HT-29 (cell line): ENCODE measurements at places on chromosomes 1 and 21. TPM values are rescaled to one million over a fixed set of nuclear protein-coding genes. Genes with fewer than 3 reads are reported as not detected.

The MAPKAPK2 gene
- 41.9 and 50.4 TPM in 2 replicates for total RNA-seq

DNA sequence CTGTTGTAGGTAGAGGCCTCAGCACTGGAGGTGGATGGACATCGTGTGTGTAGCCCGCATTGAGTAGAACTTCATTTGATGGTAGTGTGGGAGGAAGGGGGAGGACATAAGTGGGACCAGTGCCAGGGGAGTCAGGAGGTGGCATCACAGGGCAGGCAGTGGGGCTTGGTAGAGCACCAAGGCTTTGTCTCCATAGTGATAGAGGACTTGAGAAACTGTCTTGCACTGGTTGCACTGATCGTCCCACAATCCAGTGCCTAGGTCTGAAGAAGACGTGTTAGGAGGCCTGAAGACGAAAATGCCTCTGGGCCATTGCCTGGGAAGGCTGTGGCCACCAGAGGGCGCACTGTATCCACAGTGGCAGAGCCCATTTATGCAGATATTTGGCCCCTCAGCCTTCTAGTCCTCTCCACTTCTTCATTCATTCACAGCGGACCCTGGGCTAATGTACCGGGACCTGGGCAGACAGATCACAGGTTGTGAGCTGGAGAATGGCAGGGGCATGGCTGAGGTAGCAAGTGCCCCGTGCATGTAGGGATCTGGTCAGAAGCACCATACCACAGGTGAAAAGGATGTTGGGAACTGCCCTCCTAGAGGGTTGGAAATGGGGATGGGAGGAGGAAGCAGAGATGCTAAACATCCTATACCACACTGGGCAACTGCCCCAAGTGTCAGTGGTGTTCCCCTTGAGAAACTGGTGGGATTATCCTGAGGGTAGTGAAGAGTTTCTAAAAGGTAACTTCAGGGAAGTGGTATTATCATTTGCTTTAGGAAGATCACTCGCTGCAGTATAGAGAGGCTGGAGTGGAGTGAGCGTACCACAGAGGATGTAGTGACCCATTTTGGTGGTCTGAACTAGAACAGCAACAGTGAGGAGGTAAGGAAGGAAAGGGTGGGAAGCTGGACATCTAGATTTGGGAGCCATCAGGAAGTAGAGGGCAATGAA lies 95.3 kb downstream of the PIK3R3 start:
- DNase-seq = peak; percentile 94

DNA sequence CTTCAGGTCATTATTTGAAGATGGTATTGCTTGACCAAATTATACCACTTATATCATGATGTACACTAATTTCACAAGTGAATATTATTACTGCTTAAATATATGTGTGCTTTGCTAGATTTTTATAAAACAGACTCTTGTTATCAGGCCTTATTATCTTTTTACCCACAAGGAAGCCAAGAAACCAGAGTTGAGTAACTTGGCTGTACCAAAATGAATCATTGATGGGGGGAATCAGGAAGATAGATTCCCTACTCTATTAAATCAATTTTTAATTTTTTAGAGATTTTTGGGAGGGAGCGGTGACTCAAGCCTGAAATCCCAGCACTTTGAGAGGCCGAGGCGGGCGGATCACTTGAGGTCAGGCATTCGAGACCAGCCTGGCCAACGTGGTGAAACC lies 16.0 kb upstream of the SCCPDH start:
- no peak for DNase-seq

DNA sequence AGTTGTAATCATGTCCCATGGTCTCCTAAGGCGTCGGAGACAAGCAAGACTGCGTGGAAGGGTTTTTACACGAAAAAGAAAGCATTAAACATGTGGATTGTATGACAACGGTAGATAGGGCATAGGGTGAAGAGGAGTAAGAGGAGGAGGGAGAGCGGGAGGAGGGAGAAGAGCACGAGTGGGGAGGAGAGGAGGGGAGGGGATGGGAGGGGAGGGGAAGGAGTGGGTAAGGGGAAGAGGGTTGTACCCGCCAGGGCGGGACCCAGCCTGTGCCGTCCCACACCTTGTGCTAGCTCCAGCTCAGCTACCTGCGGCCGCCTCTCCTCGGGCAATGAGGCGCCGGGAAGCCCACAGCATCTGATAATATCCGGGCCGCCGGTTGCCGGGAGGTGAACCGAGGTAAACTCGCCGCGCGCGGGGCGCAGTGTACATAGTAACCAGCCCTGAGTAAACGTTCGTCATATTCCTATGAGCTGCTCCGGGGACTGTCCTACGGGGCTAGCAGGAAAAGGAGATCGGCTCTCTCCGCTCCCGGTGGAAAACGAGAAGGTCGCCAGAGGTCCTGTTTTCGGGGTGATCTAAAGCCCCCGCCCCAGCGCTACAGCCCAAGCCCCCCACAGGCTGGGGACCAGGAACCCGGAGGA lies 449 bp upstream of the RCAN3 start:
- DNase-seq = peak; percentile 87

DNA sequence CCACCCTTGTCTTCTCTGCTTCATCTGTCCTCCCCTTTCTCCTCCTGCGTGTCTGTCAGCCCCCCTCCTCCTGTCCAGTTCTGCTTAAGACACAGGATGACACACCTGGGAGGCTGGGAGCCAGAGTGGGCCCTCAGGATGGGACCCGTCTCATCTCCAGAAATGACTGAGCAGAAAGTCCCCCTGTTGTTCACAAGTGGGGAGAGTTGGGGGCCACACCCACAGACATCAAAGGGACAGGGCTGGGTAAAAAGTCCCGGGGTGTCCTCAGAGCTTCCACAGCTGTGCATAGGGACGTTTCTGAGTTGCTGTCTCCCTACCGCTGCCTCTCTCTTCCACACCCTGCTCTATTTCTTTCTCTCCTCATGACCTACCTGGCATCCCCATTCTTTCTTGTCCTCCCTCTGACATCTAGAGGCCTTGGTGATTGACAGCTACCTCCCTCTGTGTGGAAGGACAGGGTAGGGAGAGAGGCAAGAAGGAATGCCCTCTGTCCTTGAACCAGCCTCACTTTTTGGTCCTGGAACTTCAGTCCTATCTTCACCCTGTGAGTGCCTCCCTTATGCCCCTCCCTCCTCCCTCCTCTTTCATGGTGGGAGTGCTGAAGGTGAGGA lies 19.5 kb upstream of the SH2D2A start:
- DNase-seq = no peak

DNA sequence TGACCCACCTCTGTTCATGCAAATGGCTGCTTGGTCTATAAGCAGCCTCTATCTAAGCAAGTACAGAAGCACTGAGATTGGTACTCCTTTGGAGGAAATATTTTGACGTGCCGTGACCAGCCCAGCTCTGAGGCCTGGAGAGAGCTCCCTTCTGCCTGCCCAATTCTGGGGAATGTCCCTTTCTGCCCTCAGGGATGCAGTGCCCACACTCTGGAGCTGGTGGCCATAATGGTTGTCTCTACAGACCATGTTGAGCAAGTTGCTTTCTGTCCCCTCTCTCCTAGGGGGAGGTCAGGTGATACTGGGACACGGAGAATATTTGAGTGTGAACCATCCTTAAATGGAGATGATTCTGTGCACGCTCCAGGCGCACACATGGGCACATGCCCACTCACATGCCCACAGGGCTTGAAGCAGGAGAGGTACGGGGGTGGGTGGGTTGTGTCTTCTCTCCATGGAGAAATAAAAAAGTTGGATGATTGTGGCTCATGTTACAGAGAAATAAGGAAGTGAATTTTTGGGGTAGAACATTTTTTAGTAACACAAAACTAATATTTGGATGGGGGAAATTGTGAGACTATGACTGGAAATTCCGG lies 13.9 kb upstream of the ALPL start:
- no peak for DNase-seq

The UQCRHL gene
- total RNA-seq = 5.5 and 8.0 TPM in 2 replicates

The SIK1 gene
- total RNA-seq = 19.4 and 29.7 TPM in 2 replicates

GRCh38 chr21:28885853-28886177 lies 106.9 kb downstream of the LTN1 start:
- DNase-seq = no peak

- DNase-seq = no peak
Measured at GRCh38 chr1:3904006-3904842, 4.2 kb upstream of the C1orf174 start.

The ANGEL2 gene
- total RNA-seq = 14.1 and 17.0 TPM in 2 replicates

DNA sequence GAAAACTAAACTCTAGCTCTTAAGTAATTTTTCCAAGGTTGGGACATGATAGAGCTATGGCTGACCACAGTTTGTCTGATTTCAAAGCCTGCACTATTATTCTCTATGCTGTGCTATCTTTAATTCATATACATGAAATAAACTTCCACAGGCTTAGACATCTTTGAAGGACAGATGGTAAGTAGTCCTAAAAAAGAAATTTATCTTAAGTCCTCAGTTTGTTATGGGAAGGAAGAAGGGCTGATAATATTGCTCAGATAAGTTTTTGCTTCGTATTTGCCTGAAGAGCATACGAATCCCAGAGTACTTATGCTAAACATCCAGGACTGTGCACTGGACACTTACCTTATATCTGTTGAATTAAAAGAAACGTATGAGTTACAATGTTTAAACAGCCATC lies 39.6 kb downstream of the VCAM1 start:
- DNase-seq = no peak

- DNase-seq = no peak
Measured at GRCh38 chr21:42016364-42016985, 6.3 kb upstream of the ZBTB21 start.

The PRAMEF6 gene
- not detected in 2 replicates for total RNA-seq

The C8B gene
- total RNA-seq = not detected in 2 replicates

The FOXD3 gene
- not detected in 2 replicates for total RNA-seq

The COL24A1 gene
- not detected in 2 replicates for total RNA-seq

DNA sequence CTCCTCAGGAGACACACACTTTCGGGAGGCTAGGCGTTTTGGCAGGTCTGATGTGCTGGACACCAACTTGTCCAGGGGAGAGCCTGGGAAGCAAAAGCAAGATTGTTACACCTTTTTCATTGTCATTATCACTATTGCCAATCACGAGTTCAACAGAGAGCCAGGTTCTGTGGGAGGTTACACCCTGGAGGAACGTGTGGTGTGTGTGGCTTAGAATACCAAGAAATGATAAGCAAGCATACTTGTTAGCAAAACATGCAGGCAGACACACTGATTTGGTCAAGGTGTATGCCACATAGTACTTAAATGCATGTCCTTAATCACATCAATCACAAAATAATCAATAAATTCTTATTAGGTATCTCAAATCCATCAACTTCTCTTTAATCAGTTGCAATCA lies 16.1 kb downstream of the HMGCS2 start:
- DNase-seq = no peak

DNA sequence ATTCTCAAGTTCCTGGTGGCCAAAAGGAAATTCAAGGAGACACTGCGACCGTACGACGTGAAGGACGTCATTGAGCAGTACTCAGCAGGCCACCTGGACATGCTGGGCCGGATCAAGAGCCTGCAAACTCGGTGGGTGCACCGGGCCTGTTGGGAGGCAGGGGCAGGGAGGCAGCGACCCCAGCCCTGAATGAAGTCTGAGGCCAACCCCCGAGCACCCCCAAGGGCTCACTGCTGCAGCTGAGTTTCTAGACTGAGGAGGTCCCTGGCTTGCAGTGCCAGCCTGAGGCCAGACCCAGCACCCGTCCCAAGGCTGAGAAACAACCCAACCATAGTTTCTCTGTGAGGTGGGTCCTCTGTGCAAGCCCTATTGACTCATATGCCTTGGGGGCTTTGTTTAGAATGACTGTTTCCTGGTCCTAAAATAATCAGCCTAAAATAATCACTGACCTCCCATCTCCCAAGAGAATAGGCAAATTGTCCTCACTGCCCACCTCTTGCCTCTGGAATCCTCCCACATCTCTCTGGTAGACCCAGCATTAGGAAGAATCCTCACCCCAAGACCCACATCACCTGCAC lies 27.1 kb downstream of the CITED4 start:
- no peak for DNase-seq

DNA sequence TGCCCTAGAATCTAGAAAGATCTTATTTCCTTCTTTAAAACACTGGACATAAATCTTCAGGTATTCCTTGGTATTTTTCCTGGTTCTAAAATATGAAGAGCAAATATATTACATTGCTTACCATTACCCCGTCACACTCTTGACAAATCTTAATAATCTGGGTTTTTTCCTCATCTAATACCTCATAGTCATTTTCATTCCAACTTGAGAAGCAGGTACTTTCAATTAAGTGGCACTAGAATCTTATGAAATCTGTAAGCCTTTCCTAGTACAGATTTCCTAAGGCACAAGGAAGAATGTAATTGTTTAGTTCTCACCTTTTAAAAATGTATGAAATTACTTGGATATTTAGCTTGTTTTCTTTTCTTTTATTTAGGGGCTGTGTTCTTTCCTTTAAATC lies 481.5 kb upstream of the ZRANB2 start:
- DNase-seq = no peak

DNA sequence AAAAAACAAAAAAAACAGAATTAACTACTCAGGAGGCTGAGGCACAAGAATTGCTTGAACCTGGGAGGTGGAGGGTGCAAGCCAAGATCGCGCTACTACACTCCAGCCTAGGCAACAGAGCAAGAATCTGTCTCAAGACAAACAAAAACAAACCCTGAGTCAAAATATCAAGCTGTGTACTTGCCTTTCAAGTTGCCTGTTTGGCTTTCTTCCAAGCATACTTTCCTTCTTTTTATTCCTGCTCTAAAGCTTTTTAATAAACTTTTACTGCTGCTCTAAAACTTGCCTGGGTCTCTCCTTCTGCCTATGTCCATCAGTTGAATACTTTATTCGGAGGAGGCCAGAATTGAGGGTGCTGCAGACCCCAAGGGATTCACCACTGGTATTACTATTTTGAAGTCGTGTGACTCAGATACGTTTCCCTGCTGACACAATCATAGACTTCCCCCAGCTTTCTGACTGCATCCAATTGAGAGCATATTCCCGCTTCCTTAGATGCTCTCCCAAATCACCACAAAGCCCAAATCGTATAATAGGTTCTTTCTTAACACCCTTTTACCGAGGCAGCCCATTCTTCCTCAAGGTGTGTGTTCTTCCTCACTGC lies 3.5 kb upstream of the ACBD6 start:
- DNase-seq = no peak

DNA sequence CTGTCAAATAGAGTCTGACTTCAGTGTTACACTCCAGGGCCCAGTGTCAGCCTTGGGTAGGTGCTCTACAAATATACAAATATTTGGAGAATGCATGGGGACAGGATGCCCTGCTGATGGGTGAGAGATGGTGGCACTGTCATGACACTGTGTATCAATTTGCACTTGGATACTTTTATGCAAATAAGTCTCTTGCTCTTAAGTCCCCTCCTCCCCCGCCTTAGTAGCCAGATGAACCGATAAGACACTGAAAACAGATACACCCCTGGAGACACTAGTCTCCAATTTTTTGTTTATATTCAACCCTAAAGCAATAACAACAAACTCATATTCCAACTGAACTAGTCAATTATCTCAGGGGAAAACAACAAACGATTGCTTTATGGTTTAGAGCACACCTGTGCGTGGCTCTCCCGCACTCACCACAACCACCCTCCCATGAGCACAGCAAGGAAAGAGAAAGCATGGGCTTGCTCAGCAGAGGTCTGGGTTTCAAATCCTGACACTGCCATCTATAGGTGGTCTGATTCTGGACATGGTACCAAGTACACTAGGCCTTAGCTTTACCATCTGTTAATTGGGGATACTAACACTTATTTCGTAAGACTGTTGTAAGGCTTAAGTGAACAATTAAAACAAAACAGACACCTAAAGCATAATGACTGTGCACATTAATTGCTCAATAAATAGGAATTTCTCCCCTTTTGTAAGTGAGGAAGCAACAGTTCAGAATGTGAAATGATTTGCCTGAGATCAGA lies 50.3 kb downstream of the HIVEP3 start:
- DNase-seq = no peak

GRCh38 chr1:16625497-16626408 lies 12.4 kb upstream of the NBPF1 start:
- DNase-seq = no peak

The CENPF gene
- 25.6 and 33.1 TPM in 2 replicates for total RNA-seq
